ENCODE measurements at places on chromosomes 1 and 21.
A peak's percentile ranks its signal among the peaks of the same experiment; 100 is the strongest.

DNA sequence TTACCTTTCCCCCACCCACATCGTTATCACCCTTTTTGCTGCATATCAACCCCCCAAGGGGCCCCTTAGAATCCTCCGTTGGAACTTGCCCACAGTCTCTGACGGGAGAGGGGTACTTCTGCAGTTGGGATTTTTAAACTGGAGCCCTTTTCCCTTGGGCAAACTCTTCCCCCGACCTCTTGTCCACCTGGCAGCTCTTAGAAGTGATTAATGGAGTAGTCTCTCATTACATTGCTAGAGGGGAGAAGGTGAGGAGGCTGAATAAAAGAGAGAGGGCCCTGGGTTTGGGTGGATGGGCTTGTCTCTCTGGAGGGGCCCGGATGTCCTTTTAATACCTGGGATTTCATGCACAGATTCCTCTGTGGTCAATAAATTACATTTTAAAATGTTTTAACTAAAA is 27.2 kb upstream of the TSPAN2 start:
- no peak for DNase-seq

GRCh38 chr1:183957216-183957830 is 80.2 kb downstream of the COLGALT2 start:
- no peak for DNase-seq

- no peak for DNase-seq
Measured at GRCh38 chr21:41322496-41323382, 6.1 kb downstream of the FAM3B start.

GRCh38 chr1:31020007-31020790 is 45.3 kb downstream of the PUM1 start:
- DNase-seq = no peak

GRCh38 chr1:200034262-200034557 is 6.7 kb downstream of the NR5A2 start:
- DNase-seq = no peak

DNA sequence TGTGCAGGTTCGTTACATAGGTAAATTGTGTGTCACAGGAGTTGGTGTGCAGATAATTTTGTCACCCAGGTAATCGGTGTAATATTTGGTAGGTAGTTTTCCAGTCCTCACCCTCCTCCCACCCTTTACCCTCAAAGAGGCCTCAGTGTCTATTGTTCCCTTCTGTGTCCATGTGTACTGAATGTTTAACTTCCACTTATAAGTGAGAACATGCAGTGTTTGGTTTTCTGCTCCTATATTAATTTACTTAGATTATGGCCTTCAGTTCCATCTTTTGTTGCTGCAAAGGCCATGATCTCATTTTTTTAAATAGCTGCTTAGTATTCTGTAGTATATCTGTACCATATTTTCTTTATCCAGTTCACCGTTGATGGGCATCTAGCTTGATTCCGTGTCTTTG is 87.3 kb downstream of the RPS6KC1 start:
- DNase-seq = no peak

GRCh38 chr1:246748867-246749266 is 24.7 kb downstream of the SCCPDH start:
- DNase-seq = no peak

DNA sequence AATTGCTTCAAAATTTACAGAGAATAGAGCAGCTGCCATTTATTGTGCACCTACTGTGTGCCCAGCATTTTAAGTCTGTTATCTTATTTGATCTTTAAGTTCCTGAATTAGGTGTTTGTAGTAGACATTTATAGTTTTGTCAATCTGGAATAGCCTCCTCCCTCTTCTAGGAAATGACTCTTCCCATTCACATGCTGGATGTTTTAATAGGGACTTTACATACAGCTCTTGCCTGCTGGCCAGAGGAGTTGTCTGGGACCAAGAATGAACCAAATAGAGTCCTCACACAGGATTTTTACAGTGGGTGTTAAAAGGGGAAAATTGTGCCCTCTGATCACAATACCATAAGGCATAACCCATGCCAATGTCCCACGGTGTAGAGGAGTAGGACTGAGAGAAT is 367.1 kb downstream of the PDE4B start:
- DNase-seq = no peak

DNA sequence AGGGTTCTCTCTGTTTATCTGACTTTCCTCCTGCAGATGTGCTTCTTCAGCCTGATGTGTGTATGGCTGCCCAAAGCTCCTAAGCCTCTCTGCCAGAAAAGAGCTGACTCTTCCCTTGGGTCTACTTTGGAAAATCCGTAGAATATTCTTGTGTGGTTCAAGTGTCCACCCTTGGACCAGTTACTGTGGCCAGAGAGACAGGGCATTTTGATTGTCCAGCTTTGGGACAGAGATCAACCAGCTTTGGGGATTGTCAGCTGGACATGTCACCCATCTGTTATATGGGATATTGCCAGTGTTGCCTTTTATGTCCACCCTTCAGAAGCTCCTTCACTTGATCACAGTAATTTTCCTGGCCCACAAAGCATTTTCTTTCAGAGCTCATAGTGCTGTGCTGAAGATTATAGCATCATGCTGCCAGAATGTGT is 126.2 kb upstream of the L1TD1 start:
- DNase-seq = no peak

- peak; percentile 54 for DNase-seq
Measured at GRCh38 chr1:109111386-109112055, 2.4 kb upstream of the ELAPOR1 start.

GRCh38 chr1:232018231-232019025 is 391.8 kb downstream of the DISC1 start:
- no peak for DNase-seq

DNA sequence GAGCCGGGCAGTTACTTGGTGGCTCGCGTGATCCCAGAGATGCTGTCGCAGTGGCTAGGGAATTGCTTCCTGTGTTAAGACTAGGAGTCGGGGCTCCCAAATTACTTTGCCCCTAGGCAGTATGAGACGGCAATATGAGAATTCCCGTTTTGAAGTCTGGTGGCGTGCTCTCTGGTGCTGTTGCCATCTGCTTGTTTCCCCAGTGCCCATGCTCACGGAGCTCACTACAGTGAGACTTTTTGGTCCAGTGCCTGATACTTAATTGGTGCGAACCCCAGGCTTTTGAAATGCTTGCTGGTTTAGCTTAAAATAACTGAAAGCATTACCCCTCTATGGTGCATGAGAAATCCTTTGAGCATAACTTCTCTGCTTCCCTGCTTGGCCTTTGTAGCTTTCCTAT is 22.3 kb downstream of the AGT start:
- DNase-seq = no peak

- DNase-seq = no peak
Measured at GRCh38 chr1:239879321-239880170, 212.1 kb upstream of the FMN2 start.

- no peak for DNase-seq
Measured at GRCh38 chr1:243713470-243714186, 136.4 kb downstream of the AKT3 start.

GRCh38 chr1:107141491-107142126 is 770 bp downstream of the NTNG1 start:
- no peak for DNase-seq

- no peak for DNase-seq
Measured at GRCh38 chr1:230476622-230477003, 50.5 kb upstream of the PGBD5 start.

DNA sequence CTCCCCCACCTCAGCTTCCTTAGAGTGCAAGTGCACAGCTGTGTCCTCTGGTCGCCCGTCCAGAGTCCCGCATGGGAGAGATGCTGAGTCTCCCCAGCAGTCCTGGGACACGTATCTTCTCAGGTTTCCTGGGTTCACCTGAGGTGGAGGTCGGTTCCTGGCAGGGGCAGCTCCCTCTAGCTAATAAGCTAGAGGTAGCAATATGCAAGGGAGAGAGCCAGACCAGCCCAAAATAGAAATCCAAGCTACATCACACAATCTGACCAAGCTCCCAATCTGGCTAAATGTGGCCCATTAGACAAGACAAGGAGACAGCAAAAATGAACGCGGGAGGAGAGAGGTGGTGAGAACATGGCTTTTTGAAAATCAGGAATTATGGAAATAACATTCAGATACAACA is 30.9 kb upstream of the CADM3 start:
- no peak for DNase-seq

DNA sequence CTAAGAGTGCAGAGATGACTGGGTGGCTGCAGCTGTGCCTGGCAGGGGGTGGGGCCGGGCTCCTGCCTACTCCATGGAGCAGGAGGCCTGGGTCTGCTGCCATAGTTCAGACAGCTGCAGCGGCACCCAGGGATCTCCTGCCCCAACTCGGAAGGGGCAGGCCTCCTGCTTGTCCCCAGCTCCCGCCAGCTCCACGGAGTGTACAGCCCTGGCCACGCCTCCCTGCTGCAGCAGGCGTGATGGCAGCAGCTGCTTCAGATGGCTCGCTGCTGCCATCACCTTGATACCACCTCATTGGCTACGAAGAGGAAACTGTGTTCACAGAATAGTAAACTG is 35.9 kb downstream of the ACTL8 start:
- no peak for DNase-seq

DNA sequence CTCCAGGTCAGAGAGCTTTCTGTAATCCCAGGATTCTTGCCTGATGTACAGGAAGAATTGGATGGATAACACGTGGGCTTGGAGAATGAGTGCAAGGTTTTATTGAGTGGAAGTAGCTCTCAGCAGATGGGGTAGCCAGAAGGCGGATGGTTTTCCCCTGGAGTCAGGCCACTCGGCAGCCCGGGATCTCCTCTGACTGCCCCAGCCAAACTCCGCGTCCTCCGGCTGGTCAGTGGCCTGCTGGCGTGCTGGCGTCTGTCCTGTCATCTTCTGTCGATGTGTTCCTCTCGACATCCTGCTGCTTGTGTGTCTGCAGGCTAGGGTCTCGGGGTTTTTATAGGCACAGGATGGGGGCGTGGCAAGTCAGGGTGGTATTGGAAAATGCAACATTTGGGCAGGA is 27.4 kb upstream of the GJA9 start:
- no peak for DNase-seq

GRCh38 chr1:51192213-51192843 is 43.7 kb upstream of the RNF11 start:
- peak; percentile 81 for DNase-seq

- no peak for DNase-seq
Measured at GRCh38 chr1:150552911-150553289, 3.7 kb downstream of the ADAMTSL4 start.

GRCh38 chr1:214014730-214015129 is 27.0 kb downstream of the PROX1 start:
- DNase-seq = no peak

DNA sequence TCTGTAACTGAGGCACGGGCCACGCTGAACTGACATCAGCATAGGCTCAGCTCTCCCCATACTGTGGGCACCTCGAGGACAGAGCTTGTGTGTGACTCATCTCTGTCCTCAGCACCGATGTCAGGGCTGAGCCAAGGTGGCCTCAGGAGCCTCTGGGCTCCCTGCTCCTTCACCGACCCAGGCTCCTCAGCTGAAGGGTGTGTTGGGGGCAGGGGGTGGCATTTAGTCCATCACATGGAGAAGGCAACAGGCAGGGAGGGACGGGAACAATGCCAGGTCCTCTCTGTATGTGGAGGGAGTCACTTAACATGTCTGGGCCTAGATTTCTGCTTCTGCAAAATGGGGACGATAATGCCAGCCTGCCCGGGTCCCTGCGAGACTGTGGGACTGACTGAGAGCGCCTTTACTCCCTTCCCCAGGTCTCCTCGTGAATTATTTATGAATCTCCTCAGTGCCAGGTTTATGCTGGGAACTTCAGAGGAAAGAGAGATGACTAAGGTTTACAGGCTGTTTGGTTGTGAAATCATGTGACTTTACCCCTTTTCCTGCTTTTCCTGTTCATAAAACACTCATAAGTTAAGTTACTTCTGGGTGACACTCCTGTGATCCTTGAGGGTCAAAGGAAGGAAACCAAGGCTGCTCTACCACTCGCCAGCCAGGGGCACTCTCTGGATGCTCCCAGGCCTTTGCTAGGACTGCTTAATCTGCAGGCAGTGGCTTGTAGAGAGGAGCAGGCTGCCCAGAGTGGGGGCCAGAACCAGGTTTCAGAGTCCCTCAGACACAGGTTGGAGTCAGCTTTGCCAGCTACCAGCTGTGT is 16.2 kb downstream of the TTC39A start:
- DNase-seq = peak; percentile 40

- no peak for DNase-seq
Measured at GRCh38 chr21:41008351-41008750, 159.6 kb upstream of the BACE2 start.

DNA sequence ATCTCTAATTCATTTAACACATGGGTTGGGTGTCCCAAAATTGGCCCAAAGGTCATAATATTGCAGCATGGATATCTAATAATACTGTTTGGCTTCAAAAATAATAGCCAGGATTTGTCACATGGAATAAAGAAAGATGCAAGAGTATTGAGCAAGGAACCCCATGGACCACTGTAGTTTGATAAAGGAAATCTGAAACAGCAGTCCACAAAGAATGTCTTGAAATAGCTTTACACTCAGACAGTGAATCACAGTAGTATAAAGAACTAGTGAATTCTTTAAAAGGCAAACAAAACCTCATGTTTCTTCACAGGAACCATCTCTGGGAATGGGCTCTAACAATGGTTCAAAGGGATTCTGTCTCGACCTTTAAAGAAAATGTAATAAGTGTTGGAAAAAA is 576.1 kb upstream of the ZRANB2 start:
- no peak for DNase-seq

DNA sequence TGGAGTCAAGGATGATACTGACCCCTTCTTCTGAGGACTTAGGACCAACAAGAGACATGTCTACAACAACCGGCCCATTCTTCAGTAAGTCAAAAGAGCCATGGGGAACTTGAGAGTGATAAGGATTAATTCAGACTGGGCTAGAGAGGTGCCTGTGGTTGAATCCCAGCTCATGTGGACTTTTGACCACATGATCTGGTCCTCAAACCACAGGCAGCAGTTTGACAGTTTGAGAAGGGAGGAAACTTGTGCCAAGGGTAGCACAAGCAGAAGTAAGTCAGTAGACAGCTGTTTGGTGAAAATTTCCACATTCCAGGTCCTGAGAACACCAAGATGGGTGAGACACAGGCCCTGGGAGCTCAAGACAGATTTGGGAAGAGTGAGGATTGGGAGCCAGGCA is 19.8 kb downstream of the SH3BP5L start:
- DNase-seq = peak; percentile 34

GRCh38 chr1:40820911-40821693 is 37.5 kb downstream of the KCNQ4 start:
- no peak for DNase-seq

DNA sequence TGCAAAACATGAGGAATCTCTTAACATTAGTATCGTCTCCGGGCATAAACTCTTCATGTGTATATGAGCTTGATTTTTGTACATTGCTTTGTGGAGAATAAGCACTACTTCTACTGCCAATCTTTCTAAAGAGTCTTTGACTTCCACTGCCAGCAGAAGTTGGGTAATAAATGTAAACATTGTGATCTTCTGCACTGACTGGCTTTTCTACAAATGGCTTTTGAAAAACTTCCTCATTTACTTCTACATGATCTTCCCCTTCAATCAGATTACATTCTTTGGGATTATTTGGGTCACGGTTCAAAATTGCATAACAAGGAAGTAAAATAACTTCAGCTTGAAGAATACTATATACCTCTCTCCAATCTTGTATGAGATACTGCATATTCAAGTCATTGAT is 30.4 kb upstream of the SLC44A5 start:
- no peak for DNase-seq

DNA sequence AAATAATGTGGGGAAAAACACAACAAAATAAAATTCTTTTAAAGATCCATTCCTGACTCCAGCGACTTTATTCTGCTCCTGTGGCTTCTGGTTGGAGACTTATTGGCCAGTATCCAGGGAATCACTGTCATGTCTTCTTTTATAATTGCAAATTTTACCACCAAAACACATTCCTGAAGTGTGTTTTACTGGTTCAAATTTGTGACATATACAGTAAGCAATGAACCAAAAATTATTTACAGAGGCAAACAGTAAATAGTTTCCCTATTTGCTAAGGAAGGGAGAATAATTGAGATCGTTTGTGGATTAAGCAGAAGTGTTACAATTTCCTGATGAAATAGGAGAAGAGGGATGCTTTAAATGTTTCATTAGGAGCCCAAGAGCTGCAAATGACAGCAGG is 118.7 kb downstream of the ZNF281 start:
- DNase-seq = no peak

Data from suppressor macrophage treated with lipopolysaccharide for 4 hours (primary cell).